NCI-H69 (cell line): ENCODE measurements at places on chromosomes 2 and 18.

DNA sequence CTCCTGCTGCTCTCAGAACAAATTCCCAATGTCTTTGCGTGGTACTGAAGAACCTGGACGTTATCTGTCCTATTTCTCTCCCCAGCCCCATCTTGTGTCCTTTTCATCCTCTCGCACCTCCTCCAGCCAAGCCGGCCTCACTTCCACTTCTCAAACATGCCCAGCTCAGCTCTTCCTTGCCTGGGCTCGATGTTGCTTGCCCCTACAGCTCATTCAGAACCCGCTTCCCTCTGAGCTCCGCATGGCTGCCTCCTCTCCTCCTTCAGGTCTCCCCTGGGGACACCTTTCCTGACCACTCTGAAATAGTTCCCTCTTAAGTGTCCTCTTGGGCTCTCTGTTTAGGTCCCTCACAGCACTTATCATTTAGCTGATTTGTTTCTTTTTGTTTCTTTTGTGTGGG is 6.7 kb upstream of the SMARCAL1 start:
- no peak for DNase-seq

DNA sequence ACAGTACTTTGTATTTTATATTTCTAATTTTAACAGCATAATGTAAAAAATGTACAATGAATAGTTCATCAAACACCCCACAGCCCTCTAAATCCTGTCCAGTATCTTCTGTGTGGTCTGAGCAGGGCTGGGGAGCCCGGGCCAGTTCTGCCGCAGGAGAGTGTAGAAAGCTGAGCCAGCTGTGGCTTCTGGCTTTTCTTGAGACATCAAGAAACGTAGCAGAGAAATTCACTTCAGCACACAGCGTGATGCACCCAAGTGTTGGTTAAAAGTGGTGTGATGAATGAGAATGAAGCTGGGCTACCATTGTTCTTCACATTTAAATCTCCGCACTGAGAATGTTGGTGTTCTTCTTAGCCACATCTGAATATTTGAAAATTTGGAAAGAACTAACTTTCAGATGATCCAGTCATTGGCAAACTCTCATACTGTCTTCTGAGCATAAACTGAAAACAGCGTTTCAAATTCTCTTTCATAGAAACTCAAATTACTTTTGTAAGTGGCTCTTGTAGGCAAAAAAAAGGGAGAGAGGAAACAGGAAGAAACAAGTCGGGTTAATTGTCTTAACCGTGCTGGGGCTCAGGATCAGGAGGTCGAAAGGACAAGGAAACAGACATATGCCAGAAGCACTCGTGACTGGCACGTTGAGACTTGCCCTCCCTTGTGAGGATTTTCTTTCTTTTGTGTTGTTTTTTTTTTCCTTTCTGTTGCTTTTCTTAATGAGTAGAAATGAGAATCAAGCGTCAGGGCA is 23.4 kb upstream of the TMEM87B start:
- DNase-seq = peak; percentile 87

DNA sequence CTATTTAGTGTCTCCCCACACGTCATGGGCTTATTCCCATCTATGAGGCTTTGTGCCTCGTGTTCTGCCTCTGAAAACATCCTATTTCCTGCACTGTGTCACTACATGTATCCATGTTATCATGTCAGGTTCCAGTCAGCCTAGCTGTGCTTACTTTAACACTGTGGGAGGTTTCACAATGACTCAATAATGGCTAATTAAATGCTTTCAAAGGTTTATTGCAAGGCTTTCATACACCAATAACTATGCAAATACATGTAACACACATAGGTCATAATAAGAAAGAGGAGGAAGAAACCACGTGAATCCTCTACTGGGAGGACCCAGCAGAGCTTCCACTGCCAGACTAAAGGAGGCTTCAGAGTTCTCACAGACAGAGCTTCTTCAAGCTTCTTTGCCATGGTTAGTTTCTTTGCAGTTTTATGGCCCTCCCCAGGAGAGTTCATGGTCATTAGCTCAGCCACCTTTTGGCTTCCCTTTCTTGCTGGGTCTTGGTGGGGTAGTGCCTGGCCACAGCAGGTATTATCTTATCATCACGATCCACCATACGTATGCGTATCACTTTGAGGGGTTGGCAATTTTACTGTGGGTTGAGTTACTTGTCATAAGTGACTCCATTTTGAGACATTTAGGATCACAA is 5.1 kb upstream of the COLEC12 start:
- peak; percentile 83 for DNase-seq

DNA sequence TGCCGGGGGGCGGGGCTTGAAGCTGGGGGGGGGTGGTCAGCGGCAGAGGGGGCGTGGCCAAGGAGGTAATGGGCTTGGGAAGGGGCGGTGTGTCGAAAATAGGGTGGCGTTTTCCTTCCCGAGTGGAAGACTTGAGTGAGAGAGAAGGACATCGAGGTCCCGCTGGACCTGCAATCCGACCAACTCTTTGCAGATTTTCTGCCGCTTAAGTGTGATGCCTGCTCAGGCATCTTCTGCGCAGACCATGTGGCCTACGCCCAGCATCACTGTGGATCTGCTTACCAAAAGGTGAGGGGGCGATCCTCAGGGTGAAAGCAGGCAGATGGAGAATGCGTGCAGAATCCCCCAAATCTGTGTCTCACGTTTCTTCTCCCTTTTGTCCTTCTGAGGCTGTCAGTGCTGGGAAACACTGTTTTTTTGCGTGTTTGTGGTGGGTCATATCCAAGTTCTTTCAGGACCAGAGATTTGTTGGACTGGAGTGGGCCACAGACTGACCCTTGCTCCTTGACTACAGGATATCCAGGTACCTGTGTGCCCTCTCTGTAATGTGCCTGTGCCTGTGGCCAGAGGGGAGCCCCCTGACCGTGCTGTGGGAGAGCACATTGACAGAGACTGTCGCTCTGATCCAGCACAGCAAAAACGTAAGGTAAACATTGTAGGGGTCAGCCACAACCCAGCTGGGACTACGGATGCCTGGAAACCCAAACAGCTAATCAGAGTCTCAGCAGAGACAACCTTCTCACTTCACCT is 727 bp downstream of the ZFAND2B start:
- DNase-seq = no peak

- DNase-seq = no peak
Measured at GRCh38 chr2:112768432-112768831, 4.0 kb upstream of the CKAP2L start.

DNA sequence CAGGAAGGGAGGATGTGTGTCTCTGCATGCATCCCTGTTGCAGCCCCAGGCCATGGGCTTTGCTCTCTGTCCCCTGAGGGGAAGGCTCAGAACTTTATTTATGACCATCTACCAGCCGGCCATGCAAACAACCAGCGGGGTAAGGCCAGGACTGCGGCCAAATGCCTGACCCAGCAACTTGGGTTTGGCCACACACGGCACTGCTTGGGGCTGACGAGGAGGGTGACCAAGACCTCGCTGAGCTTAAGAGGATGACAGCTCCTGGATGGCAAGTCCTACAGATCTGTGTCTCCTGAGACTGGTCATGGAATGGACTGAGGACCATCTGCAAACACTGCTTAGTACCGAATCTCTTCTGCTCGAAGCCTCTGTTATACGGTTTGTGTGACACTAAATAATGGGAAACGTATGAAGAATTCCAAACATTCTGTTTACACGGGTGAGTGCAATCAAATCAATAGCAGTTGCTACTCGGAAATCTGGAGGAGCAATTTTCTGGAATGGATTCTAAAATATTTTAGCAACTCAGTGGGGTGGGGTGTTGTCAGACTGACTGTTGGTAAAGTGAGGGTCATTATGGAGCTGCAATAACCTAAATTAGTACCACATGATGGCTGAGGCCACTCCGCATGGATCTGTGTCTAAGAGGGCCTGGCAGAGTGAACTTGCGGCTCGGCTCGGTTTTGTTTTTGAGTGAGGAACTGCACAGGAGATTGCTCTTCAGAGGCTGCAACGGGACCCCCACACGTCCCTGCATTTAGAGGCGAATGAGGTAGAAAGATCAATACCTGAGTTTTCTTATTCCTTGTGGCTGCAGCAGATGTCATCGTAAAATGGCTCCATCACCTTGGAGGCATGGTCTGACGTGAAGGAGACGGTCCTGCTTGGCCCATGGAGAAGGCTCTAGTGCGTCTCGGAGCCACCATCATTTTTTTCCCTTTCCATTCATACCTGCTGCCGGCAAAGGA is 26.6 kb downstream of the TMEM18 start:
- no peak for DNase-seq

DNA sequence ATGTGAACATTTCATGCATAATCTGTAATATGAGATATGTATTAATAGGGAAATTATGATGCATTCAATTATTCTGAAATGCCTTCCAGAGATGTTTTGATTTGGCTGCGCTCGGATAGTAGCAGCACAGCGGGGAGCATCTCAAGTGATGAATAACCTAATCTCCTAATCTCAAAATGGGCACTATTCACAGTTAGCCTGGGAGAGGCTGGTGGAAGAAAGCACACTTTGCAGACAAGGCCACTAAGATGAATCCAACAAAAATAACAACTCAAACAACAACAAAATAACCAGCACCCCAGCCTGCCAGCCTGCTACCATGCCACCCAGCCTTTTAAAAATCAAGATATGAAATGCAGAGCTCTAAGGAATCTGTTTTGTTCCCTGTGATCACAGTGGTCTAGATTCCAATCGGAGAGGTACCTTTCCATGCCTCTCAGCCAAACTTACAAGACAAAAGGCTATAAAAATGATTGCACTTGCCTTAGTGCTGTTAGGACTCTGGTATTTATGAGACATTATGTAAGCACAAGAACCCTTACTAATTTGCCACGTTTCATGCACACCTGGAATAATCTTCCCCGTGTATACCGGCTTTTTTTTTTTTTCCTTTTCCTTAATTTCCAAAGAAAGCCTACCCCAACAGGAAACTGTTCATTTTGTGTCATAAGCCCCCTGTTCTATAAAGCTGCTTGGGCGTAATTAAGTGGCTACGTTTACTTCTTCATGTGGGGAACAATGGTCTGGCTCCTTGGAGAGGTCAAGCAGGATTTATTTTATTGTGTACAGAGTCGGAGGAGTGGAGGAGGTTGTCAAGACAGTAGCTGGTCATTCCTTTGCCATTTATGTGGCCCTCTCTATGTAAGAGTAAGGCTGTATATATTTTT is 526.9 kb upstream of the FANCL start:
- peak; percentile 35 for DNase-seq

DNA sequence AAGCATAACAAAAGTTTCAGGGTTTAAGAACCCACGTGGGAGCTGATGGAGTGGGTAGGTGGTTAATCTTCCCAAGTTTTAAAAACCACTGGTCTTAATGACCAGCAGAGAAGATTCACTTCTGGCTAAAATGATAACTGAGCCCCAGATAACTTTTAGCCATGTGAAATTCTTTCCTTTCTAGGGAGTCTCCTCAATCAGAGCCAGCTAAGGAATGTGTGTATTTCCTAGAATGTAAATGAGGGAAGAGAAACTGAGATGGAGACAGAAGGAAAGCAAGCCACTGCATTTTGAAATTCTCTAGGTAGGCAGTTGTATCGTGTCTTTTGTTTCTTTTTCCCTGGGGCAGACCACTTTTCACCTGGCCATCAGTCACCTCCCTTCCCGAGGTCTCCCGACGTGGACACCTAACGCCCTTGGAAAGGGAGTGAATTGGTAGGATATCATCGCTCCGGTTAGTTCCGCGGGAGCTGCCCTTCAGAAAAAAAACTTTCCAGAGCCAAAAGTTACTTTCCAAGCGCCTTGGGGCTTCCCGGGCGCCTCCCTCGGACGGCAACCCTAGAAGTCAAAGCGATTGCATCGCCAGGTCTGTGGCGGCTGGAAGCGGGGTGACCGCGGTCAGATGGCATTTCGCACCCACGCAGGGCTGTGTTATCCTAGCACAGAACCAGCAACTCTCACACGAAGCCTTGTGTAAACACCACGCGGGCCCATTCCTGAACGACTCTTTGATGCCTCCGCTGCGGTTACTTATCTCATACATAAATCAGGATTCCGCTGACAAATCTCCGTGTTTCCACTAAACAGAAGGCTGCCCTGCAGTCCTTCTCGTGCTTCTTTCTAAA is 1.3 kb downstream of the COLEC12 start:
- peak; percentile 36 for DNase-seq

GRCh38 chr2:134683561-134684112 is 35.2 kb downstream of the TMEM163 start:
- no peak for DNase-seq

DNA sequence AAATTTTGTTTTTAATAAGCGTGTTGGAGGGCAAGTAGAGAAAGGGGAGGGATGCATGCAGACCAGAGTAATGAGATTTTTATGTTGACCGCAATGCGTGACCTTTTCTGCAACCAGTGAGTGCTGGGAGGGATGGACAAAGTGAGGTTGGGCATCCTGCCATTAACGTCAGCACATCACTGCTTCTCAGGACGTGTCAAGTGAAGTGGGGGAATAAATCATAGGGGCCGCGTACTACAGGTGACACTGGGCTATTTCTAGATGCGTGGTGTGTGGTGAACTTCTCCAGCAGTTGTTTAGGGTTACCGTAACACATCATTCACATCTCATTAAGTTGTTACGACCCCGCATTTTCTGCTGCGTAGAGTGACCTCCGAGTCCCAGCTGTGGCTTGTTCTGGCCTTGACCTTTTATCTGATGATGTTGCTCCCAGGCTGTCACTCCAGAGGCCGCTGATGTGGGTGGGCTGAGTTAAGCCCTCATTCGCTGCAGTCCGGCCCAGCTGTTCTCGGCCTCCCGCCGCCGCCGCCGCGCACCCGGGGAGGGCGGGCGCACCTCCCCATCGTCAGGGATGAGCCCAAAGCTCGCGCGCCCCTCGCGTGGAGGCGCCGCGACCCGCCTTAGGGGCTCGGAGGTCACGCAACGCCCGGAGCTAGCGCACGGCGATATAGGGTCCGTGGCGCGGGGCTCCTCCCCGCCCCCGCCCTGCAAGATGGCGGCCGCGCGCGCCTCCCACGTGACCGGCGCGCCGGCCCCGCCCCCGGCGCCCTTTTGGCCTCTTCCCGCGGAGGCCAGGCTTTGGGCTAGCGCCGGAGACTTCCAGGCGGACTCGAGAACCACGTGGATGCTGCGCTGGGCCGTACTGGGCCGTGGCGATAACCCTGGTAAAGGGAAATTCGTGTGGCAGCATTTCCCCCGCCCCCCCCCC is 3.5 kb downstream of the ZCCHC2 start:
- DNase-seq = peak; percentile 96

DNA sequence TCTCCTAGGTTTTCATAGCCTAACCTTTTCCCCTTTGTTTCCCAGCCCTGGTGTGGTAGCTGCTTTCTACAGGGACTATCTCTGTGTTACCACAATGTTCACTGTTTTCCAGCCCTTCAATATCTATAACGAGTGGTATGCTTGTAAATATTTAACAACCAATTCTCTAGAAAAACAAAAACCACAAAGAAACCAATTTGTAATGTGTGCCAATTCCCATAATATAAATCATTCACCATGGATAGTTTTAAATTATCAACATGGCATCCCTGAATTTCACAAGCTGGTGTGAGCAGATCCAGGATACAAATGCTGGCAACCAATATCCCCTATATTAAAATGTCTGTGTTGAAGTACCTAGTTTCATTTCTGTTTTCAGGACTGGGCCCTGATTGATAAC is 207.5 kb upstream of the FBXO11 start:
- no peak for DNase-seq

- DNase-seq = no peak
Measured at GRCh38 chr2:12683457-12684100, 33.2 kb upstream of the TRIB2 start.

DNA sequence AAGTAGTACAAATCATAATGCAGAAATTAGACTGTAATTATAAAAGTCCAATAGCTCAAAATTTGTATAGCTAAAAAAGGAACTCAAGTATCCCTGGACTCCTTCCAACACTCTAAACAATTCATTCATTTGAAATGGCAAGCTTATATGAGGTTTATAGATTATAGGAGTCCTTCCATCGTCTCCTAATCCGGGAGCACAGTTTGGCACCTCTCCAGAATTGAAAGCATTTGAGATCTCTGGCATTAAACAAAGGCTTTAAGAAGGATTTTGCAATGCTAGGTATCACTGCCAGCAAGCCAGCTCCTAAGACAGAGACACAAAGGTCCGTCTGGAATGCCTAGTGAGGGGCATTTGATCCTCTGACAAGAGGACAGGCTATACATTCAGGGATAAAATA is 90.9 kb downstream of the ACVR1 start:
- DNase-seq = peak; percentile 79
